Mucosa of gallbladder (tissue), 1 donor: ENCODE measurements at places on chromosomes 3 and 15.

DNA sequence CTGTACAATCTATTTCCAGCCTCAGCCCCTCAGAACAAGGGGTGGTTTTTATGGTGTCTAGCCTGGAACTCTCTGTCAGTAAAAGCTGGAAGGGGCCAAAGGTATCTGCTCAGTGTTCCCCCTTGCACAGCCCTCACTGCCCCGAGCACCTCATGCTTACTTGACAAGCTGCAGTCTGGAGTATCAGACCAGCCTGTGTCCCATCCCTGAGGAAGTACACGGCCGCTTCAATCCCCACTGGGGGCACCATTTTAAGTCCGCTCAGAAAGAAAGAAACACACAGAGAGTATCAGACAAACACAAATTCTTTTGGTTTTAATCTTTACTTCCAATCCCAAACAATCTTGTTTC is 32.4 kb downstream of the UMPS start:
- no peak for DNase-seq

DNA sequence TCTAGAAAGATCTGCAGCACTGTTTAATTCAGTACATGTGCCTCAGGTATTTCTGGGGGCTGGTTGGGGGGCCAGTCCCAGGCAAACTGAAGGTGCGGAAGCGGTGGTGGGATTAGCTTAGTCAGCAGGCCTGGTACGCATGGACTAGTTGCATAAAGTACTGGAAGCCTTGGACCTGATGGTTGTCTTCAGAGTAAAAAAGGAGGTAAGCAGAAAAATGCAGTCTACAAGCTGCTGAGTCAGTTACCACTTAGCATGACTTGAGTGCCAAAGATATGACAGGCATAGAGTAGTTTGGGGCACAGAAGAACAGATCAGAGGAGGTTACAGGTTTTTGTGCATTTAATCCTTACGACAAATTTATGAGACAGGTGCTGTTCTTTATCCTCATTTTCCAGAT is 19.9 kb upstream of the GOLGA8J start:
- DNase-seq: no peak

DNA sequence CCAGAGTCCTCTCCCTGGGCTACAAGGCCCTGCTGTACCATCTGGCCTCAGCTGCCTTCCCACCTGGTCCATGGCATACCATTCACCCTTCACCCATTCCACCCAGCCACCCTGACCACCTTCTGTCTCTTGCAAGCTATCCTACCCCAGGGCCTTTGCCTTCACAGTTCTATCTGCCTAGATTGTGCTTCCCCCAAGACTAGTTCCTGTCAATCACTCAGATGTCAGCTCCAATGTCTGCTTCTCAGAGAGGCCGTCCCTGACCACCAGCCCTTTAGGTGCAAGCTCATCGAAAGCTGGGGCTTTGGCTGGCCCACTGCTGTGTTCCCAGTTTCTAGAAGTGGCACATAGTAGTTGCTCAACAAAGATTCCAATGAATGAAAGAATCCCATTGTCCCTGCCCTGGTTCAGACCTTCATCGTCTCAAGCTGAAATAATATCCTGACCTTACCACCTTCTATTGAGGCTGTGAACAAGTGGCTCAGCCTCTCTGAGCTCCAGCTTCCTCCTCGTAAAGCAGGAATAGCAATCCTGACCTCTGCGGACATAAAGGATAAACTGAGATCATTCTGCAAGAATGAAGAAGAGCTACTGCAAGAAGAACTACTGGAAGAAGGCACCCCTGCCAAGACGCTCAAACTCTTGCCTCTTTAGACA is 15.8 kb downstream of the EFCAB12 start:
- DNase-seq: no peak

- no peak for DNase-seq
Measured at GRCh38 chr15:73345658-73346057, 23.1 kb downstream of the HCN4 start.

GRCh38 chr3:5800965-5801364 is 613.5 kb downstream of the EDEM1 start:
- DNase-seq: no peak

GRCh38 chr3:14285548-14285925 is 106.9 kb downstream of the LSM3 start:
- DNase-seq: no peak

- no peak for DNase-seq
Measured at GRCh38 chr15:77292969-77293558, 126.8 kb downstream of the PEAK1 start.

DNA sequence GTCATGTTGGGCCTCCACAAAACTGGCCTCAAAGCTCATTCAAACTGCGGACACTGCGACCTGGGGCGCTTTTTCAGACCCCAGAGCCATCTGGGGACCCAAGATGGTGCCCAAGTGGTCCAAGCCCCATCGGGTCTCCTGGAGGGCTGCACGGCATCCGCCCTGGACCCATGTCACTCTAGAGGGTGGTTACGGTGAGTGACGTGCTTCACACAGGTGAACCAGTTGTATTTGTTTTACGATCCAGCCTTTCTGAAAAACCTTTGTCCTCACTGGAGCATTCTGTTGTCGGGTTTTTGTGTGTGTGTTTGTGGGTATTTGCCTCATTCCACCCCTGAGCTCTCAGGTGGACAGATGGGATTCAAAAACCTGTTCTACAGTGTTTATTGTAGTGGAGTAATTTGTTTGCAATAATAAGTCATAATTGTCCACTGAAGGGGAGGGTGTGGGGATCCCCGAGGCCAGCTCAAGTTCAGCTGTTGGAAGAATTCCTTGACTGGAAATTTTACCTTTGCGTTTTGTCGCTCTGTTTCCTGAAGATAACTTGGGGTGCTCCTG is 1.9 kb downstream of the SLC51A start:
- no peak for DNase-seq

DNA sequence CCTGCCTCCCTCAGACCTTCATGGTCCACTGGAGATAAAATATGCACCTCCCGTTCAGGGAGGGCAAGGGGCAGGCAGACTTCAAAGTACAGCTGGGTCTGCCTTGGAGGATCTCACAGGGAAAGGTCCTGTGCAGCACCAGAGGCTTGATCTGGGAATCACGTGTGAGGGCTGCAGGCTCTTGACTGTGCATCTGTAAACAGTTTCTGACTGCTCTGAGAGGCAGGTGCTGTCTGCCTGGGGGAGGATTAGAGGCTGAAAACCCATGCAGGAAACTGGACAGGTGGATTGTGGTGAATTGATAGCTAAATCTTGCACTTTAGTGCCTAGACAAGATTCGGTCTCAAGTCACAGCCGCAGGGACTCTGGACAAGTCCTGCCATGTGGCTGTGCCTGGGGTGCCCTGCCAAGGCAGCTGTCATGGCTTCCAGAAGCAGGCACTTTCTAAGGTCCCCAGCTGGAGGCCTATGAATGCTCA is 239.3 kb downstream of the EPHB1 start:
- DNase-seq: no peak

DNA sequence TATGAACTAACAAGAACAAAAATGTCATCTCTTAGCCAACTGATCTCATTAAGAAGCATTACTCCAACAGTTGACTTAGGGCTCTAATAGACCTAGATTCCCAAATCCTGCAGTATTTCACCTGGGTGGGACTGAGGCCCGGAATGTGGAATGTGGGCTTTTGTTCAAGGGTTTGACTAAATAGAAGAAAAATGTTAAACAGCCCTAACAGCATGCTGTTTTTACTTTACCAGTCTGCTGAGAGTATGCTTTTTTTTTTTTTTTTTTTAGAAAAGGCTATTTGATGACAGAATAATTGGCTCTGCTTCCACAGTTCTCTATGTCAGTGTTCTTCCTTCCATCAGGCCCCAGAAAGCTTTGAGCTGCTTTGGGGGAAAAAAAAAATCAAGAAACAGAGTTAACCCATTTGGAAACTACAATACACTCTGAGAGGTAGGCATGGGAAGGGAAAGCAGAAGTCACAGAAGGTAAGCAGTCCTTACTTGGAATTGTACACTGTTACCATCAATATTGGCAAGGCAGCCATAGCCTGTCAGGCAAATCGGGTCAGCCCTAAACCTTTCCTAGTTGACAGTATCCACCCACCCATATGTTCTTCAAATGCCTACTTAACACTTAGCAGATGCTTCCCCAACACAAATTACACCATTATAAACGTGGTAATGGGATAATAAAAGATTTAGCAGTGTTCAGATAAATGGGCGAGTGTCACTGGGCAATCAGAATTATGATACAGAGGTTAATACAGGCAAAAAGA is 224.2 kb downstream of the CNTN3 start:
- no peak for DNase-seq

GRCh38 chr3:127544192-127544802 is 46.2 kb downstream of the TPRA1 start:
- DNase-seq: peak; percentile 81

- no peak for DNase-seq
Measured at GRCh38 chr3:109548192-109548938, 211.0 kb upstream of the DPPA4 start.

DNA sequence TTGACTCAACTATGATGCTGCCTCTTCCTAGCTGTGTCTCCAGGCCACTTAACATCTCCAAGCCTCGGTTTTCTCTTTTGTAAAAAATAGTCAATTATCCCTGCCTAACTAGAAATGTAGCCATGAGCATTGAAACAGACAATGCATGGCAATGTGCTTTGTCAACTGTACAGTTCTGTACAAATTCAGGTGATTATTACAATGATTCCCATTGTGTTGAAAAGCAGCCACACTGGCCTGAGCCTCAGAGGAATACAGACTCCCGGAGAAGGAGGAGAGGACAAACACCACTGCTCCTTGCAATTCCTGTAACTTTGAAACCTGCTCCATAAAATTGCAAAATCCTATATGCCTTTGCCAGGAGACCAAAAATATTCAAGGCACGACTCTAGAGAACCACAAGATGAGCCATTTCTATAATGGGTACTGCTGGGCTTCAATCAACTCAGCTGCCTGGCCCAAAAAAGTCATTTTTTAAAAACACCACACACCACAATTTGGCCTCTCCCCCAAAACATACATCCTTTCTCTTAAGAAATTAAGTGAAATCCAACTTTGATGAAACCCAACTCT is 28.6 kb downstream of the DAPK2 start:
- DNase-seq: no peak

DNA sequence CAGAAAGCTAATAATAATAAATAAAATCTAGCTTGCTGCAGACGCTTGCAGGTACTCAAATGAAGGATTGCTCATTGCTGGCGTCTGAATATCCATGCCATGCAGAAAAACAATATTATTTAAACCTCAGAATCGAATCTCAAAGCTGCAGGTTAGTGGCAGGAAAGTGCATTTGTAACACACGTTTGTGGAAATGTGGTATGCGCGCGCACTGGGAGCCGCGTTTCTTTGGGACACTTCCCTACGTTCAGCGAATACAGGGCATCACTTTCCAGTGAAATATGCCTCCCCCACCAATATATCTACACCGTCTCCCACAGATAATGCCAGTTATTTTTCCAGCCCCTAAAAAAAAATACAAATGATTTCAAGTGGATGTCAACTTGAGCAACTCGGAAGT is 37.1 kb downstream of the ZIC4 start:
- no peak for DNase-seq

DNA sequence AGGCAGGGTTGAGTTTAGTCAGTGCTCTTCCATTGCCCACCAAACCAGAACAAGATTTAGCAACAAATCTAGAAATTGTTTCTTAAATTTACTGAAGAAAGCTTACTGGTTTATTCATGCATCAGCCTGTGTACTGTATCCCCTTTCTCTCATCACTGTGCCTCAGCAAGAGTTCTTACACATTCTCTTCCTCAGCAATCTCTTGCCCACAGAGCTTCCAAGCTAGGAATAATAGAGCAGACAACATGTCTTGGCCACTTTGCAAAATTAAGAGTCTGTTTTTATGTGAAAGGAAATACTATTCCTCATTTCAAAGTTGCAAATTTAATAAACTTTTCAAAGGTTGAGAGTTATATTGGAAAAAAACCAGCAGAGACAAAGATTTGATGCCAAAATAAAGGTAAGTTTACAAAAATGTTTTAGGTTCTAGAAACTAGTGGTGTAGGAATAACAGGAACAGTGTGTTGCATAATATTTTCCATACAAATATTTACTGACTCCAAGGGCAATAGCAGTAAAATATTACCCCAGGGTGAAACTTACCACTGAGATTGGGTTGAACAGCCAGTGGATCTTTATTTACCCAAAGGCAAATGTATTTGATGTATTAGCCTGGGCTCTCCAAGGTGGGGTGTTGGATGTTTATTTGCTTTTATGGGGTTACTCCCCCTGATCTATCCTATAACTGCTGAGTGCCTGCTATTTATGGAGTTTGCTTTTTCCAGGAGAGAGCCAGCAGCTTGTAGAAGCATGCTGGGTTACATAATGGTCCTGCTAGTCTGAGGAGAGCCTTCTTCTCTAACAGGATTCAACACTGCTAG is 276.7 kb downstream of the ADAMTSL3 start:
- no peak for DNase-seq

- DNase-seq: no peak
Measured at GRCh38 chr15:50953302-50953701, 44.8 kb downstream of the AP4E1 start.

DNA sequence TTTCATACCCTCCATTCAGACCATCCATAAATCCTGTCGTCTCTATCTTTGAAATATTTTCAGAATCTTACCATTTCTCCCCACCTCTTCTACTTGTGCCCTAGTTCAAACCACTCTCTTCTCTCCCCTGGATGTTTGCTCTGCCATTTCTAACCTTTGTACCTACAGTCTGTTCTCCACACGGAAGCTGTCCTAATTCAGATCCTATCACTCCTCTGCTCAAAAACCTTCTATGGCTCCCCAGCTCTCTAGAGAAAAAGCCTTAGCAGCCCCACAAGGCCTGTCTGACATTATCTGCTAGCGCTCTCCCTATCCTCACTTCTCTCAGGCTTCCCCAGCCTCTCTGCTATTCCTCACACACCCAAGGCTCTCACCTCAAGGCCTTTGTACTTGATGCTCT is 4.5 kb upstream of the SEMA5B start:
- DNase-seq: no peak

- DNase-seq: no peak
Measured at GRCh38 chr3:155411500-155412223, 118.2 kb upstream of the STRIT1 start.

GRCh38 chr3:30311781-30312180 is 294.6 kb upstream of the TGFBR2 start:
- no peak for DNase-seq

DNA sequence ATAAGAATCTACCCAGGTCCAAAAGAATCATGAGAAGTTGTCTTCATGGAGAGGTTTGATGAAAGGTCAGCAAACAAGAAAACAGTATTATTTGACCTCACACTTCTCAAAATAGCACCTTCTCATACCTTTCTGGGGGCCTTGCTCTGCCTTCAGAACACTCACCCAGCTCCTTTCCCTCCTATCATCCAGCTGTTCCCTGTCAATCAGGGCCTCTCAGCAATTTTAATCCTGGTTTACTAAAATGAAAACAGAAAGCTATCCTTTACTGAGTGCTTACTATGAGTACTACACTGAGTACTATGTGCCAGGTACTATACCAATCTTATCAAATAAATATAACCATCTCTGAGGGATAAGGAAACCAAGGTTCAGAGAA is 138.6 kb downstream of the GAP43 start:
- DNase-seq: no peak
